Stimulated activated CD8-positive, alpha-beta memory T cell treated with anti-CD3 and anti-CD28 coated beads, Interleukin-7, amount 100 ng/mL, for 4 hours (primary cell): ENCODE measurements at places on chromosomes 1 and 21.

- no peak for DNase-seq
Observed at GRCh38 chr1:234848972-234849649, 239.1 kb upstream of the IRF2BP2 start.

DNA sequence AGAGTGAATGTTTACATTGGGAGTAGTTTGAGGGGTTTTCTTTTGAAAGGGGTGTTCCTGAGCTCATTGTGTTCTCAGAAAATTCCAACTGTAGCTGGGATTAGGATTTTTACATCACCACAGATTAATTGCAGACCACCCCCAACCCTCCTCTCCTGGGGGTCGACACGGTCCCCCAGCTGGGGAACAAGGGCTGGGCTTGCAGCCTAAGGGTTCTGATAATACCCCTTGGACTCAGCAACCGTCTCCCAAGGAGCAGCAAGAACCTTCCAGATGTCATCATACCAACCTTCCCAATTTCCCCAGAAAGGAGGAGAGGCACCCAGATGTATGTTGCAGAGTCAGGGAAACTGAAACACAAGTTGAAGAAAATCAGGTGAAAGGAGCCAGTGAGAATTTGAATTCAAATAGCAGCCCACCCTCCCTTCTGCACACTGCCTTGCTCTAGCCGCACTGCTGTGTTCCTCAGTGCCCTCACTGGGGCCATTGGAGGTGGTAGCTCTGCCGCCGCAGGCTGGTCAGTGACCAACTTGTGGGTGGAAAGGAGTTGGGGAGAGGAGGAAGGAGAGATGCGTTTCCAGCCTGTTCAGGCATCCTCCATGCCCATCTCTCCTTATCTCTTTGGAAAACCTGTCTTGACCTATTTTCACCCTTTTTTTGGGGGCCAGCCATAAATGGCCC lies 14.7 kb upstream of the IGFN1 start:
- DNase-seq = no peak

- DNase-seq = peak; percentile 35
Observed at GRCh38 chr1:247373721-247374141, 42.1 kb upstream of the ZNF496 start.

DNA sequence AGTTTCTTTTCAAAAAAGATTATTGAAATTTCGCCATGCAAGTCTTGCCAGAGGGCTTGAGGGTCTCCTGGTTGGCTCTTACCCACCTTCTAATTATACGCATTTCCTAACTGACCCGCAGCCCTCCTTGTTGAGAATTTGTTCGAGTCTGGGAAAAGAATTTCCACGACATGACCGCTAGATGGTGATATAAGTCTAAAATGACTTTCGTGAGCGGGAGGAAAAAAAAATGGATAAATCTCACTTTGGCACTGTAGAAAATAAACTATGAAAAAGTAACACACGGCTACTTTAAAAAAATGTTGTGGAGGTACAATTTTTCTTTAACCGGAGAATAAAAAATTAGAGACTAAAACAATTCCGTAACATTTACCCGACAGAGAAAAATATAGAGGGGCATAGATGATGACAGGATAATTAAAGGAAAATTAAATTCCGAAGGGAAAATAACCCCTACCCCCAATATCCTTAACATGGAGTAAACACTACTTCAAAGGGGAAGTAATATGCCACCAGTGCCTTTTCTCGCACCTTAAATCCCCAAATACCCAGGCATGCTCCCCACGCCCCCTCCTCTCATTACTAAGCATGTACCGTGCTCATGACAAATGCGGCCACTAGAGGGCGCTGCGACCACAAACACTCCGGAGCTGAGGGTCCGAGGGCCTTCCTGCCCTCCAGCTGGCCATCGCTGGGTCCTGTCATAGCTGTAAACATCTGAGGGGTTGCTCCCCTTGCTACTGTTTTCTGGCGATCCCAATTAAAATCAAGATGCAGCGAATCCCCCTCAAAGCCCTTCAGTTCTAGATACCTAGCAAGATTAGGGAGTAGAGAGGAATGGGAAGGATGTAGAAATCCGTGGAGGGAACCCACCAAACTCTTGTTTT lies 266.9 kb downstream of the ASTN1 start:
- DNase-seq = no peak

GRCh38 chr1:93661829-93662474 lies 19.7 kb downstream of the BCAR3 start:
- no peak for DNase-seq

- DNase-seq = no peak
Observed at GRCh38 chr1:145846201-145846612, 777 bp downstream of the NUDT17 start.

GRCh38 chr1:52904927-52905698 lies 16.4 kb downstream of the ECHDC2 start:
- DNase-seq = no peak

GRCh38 chr1:40240390-40240789 lies 7.3 kb upstream of the TMCO2 start:
- no peak for DNase-seq

GRCh38 chr1:179337942-179338560 lies 27.7 kb upstream of the AXDND1 start:
- DNase-seq = no peak

GRCh38 chr1:233410906-233411305 lies 83.4 kb downstream of the MAP3K21 start:
- no peak for DNase-seq

GRCh38 chr1:109765896-109766615 lies 2.3 kb upstream of the EPS8L3 start:
- DNase-seq = no peak

DNA sequence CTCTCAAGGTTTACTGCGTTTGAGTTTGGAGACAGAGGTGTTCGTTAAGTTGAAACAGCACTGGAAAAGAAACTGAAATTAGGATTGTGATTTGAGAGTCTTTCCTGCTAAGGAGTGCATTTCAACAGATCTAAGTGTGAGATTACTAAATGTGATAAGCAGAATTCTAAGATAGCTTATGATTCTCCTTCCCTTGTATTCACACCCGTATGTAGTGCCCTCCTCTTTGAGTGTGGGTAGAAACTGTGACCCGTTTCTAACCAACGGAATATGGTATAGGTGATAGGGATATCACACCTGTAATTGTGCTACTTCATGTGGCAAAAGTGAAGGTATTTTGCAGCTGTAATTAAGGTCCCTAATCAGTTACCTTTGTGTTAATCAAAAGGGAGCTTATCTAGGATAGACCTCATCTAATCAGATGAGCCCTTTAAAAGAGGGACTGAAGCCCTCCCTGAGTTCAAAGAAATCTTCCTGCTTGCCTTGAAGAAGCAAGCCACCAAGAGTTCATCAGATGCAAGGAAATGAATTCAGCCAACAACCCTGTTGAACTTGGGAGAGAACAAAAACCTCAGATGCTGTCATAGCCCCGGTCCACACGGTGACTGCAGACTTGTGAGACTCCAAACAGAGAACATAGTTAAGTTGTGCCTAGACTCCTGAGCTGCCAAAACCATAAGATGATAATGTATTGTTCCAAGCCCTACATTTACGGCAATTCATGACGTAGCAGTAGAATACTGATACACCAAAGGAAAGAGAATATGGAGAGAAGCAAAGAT lies 12.6 kb upstream of the IL12RB2 start:
- no peak for DNase-seq

DNA sequence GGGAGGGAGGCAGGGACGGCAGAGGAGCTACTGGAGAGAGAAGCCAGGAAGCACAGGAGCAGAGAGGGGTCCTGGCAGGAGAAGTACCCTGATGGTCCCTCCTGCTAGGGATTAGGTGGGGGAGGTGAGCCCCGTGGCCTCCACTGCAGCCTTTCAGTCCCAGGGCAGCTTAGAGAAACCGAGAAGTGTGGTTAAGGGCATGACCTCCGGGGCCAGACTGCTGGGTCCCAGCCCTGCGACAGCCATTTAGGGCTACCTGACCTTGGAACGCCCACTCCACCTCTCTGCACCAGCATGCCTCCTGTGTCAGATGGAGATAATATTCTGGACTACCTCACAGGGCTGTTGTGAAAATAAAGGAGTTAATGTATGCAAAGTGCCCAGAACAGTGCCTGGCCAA lies 47.4 kb downstream of the KCNN3 start:
- no peak for DNase-seq

DNA sequence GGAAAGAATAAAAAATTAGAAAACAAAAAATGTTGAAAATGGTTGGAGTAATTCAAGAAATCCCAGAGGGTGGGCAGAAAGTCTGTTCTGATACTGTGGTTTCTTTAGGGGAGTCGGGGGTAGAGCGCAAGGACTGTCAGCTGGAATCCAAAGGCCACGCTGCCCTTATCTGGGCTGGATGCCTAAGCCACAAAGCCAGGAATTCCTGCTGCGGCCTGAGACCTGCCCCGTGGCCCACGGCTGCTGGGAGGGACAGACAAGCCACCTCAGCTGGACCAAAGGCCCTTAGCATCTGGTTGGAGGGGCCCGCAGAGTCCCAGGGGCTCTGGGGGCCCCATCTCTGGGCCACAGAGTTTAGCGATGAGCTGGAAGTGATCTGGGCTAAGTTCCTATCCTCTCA lies 60.2 kb downstream of the DMRTB1 start:
- DNase-seq = no peak

DNA sequence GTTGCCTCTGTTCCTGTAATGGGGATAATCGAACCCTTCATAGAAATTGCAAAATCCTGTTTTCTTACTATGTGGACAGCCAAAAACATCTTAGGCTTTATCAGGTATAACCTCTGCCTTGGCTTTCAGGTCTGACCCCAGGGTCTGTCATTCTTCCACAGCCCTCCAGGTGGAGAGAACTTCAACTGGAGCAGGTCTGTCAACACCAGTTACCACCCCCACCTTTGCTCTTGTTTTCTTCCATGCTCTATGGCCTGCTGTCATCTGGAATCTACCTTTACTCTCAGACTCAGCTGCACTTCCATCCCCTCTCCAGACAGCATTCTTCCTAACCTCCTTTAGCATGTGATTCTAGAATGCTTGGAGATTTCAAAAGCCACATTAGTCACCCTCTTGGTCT lies 10.4 kb upstream of the GJA9 start:
- DNase-seq = no peak

GRCh38 chr21:31586118-31586517 lies 73.4 kb upstream of the SOD1 start:
- no peak for DNase-seq

DNA sequence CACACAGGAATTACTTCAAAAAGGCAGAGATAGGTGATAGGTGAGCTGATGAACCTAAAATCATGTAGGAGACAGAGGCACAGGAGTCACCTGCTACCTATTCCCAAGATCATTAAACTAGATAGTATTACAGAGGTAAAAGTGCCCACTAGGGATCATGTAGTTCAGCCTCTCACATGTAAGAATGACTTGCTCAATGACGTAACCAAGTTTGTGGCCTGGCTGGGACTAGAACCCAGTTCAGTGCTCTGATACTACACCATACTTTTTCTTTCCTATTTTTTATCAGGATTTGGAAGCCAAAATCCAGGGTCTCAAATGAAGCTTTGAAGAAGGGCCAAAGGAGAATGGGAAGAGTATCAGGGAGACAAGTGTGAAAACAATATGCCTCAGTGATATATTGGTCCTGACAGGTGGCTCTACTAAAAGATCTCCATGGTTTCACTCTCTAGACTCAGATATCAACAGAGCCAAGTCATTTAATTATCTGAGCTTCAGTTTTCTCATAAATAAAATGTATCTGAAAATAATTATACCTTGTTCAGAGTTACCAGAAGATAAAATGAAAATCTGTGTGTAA lies 87.3 kb upstream of the SLFNL1 start:
- no peak for DNase-seq

DNA sequence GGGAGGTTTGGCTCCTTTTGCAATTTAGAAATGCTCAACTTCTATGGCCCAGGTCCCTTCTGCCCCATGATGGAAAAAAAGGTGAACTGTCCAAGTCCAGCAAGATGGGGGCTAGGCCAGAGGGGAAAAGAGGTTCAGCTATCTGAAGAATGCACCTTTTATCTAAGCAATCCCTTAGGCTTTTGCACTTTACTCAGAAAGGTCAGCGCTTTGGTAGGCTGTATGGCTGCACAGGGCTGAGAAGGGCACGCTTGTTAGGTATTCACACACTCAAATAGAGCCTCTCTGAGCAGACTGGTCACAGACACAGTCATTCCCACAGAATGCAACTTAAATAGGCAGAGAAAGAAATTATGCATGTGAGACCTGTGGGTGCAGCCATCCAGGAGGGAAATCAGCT lies 31.0 kb downstream of the KANK4 start:
- DNase-seq = no peak

GRCh38 chr1:19029191-19030085 lies 73.0 kb upstream of the IFFO2 start:
- no peak for DNase-seq

DNA sequence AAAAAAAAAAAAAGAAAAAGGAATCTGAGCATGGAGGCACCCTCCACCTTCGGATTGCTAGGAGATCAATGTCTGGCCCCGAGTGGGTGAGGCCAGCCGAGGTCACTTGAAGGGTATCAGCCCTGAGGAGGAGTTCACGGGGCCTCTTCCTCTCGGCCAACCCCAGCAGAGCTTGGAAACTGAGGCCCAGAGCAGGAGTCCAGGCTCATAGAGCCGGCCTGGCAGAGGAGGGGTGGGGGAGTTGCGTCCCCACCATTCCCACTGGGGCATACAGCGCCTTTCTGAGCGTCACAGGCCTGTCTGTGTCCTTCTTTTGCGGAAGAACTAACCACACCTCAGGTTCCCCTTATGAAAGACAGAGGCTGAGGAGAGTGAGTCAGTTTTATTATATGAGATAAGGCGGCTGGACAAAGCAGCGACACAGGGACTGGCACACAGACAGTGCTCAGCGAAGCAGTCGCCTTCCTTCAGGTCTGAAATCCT lies 17.1 kb upstream of the EPHA2 start:
- DNase-seq = no peak

DNA sequence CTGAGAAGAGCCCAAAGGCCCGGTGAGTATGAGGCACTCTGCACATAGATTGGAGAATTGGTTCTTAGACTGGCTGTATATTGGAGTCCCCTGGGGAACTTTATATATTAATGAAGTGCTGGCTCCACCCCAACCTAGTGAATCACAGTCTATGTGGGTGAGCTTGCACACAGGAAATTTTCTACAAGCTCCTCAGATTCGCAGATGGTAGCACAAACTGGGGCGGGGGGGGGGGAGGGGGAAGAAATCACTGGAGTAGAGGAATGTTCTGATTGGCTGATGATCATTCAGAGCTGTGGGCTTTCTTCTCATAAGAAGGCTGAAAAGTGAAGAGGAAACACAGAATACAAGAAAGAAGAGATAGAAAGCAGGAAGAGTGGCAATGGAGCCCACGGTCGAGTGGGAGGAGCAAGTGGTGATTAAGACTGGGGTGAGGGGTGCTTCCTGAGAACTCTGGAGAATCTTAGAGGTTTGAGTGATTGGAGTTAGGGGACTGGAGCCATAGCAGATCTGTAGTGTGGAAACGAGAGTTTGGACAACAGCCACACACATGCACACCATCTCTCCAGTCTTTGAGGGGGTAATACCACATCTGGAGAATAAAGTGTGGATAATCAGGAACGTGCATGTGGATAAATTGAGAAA lies 465.9 kb upstream of the DAB1 start:
- DNase-seq = no peak

DNA sequence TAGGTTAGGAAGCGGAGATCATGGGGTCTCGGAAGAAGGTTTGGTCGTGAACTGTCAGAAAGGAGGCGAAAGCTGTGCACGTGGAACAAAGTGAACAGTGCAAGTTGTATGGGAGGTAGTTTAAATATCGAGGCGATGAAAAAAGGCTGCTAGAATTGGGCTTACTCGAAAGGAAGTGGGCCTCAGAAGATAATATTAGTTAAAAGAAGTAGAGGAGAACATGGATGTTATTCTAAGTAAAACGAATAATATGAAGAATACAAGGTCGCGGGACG lies 571 bp downstream of the WDR3 start:
- DNase-seq = no peak
